Calu3 (cell line): ENCODE measurements at places on chromosomes 4 and X. TPM values are rescaled to one million over a fixed set of nuclear protein-coding genes. Genes with fewer than 3 reads are reported as not detected.

DNA sequence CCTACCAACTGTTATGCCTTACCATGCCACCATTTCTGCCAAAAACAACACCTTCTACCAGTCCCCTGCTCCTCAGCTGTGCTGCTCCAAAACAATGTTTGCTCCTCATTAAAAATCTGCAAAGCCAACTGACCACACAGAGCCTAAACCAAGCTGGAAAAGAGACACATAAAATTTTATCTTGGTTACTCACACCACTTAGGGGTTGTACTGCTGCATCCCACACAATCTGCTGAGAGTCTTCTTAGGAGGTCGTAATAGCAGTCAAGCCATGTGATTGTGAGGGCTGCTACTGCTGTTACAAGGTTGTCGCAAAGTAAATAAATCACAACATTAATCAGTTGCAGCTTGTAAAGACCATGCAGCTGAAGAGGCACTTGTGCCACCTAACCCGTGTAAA is 607.4 kb upstream of the FAM241A start:
- no peaks in the 10 kb centered on the region for H3K27me3 ChIP-seq
- no peak overlapping the region for H3K4me3 ChIP-seq
- H3K36me3 ChIP-seq, result no peaks in the 10 kb centered on the region
- H3K27ac ChIP-seq, result no peak overlapping the region

DNA sequence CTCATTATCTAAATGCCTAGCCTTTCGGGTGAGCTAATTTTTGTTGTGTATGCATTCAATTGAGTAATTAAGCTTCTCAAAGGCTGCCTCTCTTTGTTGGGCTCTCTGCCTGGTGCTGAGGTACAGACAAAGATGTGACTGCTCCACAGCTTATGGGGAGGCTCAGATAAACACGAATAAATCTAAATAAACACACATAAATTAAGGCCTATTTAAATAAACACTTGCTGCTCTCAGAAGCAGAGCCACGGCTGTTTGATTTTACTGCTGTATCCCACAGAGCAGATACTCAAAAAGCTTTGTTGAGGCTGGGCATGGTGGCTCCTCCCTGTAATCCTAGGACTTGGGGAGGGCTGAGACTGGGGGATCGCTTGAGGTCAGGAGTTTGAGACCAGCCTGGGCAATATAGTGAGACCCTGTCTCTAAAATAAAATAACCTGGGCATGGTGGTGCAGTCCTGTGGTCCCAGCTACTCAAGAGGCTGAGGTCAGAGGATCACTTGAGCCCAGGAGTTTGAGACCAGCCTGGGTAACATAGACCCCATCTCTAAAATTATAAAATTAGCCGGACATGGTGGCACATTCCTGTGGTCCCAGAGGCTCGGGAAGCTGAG is 8.4 kb upstream of the CD99 start:
- no peak overlapping the region for H3K27ac ChIP-seq
- no peak overlapping the region for H3K4me3 ChIP-seq

GRCh38 chr4:145815027-145815612 is 123.5 kb downstream of the ZNF827 start:
- DNase-seq, result no peak
- H3K27ac ChIP-seq, result no peak overlapping the region
- no peaks in the 10 kb centered on the region for H3K27me3 ChIP-seq

- H3K4me1 ChIP-seq, result no peaks in the 10 kb centered on the region
- no peaks in the 10 kb centered on the region for H3K36me3 ChIP-seq
- H3K4me3 ChIP-seq, result no peak overlapping the region
- no peak overlapping the region for H3K27ac ChIP-seq
- no peaks in the 10 kb centered on the region for H3K27me3 ChIP-seq
Observed at GRCh38 chr4:47650584-47651130, 165.6 kb downstream of the ATP10D start.

- H3K36me3 ChIP-seq, result peaks cover 4% of the 10 kb centered on the region
- H3K27ac ChIP-seq, result no peak overlapping the region
- H3K27me3 ChIP-seq, result no peaks in the 10 kb centered on the region
Observed at GRCh38 chr4:79205121-79205520, 120.7 kb downstream of the NAA11 start.

GRCh38 chrX:39260965-39261364 is 459.7 kb downstream of the MID1IP1 start:
- no peak overlapping the region for H3K4me3 ChIP-seq
- H3K27ac ChIP-seq, result no peak overlapping the region
- H3K36me3 ChIP-seq, result no peaks in the 10 kb centered on the region
- DNase-seq, result no peak
- no peaks in the 10 kb centered on the region for H3K4me1 ChIP-seq
- H3K27me3 ChIP-seq, result peaks cover 14% of the 10 kb centered on the region

DNA sequence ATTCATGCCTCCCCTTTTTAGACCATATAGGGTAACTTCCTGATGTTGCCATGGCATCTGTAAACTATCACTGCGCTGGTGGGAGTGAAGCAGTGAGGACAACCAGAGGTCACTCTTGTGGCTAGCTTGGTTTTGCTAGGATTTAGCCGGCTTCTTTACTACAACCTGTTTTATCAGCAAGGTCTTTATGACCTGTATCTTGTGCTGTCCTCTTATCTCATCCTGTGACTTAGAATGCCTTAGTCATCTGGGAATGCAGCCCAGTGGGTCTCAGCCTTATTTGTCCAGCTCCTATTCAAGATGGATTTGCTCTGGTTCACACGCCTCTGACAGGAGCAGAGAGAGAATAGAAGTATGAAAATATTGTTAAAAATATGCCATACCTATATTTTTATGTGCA is 355.7 kb downstream of the ADGRL3 start:
- peak; percentile 35 for DNase-seq
- H3K4me3 ChIP-seq, result no peak overlapping the region
- H3K36me3 ChIP-seq, result no peaks in the 10 kb centered on the region

GRCh38 chrX:39609941-39610340 is 487.8 kb downstream of the BCOR start:
- H3K4me3 ChIP-seq, result no peak overlapping the region
- H3K27me3 ChIP-seq, result peaks cover 46% of the 10 kb centered on the region
- H3K36me3 ChIP-seq, result peaks cover 8% of the 10 kb centered on the region
- no peak overlapping the region for H3K27ac ChIP-seq

DNA sequence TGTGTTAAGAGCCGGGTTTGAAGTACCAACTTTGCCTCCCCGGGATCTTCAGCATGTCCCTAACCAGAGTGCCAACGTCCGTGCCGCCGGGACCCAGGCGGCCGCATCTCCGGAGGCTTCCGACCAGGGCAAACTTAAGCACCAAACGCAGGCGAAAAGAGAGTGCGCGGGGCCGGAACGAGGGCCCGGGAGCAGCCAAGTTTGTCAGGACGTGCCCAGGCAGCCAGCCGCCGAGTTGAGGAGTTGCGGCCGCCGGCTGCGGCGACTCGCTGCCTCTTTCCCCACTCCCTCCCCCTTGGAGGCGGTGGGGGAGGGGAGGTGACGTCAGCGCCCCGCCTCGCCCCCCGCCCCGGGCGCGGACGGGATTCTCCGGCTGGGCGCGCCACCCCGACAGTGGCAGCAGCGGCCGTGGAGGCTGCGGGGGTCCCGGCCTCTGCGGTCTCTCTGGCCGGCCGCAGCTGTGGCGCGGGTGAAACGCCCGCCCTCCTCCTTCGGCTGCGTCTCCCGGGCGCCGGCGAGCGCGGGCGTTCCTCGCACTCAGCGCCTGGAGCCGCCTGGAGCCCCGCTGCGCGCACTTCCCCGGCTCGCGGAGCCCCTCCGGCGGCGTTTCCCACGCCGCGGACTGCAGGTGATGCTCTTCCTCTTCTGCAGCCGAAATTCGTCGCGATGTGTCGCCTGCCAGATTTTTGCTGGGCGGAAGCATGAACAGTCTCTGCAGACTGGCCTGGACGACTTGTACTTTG is 2.9 kb upstream of the FAT1 start:
- H3K36me3 ChIP-seq, result peaks cover 71% of the 10 kb centered on the region
- DNase-seq, result peak; percentile 85
- no peaks in the 10 kb centered on the region for H3K27me3 ChIP-seq
- peak overlapping the region; percentile 83 for H3K4me3 ChIP-seq

DNA sequence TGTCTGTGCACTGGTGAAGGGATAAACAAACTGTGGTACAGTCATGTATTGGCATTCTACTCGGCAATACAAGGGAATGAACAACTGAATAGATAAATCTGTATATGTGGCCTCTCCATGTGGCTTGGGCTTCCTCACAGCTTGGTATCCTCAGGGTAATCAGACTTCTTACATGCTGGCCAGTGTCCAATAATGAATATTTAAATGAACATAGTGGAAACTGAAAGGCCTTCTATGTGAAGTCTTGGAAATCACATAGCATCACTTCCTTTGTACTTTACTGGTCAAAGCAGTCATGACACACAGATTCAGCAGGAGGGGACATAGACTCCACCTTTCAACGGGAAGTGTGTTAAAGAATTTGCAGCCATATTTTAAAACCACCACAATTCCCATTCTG is 33.4 kb upstream of the GPR101 start:
- no peak overlapping the region for H3K4me3 ChIP-seq
- no peaks in the 10 kb centered on the region for H3K27me3 ChIP-seq
- no peaks in the 10 kb centered on the region for H3K4me1 ChIP-seq
- no peak for DNase-seq

- H3K36me3 ChIP-seq, result no peaks in the 10 kb centered on the region
- H3K4me3 ChIP-seq, result no peak overlapping the region
- H3K27ac ChIP-seq, result no peak overlapping the region
- H3K27me3 ChIP-seq, result peaks cover 55% of the 10 kb centered on the region
- no peaks in the 10 kb centered on the region for H3K4me1 ChIP-seq
Observed at GRCh38 chr4:2390784-2391421, 27.5 kb downstream of the ZFYVE28 start.

- no peaks in the 10 kb centered on the region for H3K36me3 ChIP-seq
- no peaks in the 10 kb centered on the region for H3K27me3 ChIP-seq
- DNase-seq, result no peak
- H3K4me1 ChIP-seq, result peaks cover 19% of the 10 kb centered on the region
- no peak overlapping the region for H3K4me3 ChIP-seq
- no peak overlapping the region for H3K27ac ChIP-seq
Observed at GRCh38 chr4:172982151-172982590, 186.4 kb upstream of the GALNT7 start.

DNA sequence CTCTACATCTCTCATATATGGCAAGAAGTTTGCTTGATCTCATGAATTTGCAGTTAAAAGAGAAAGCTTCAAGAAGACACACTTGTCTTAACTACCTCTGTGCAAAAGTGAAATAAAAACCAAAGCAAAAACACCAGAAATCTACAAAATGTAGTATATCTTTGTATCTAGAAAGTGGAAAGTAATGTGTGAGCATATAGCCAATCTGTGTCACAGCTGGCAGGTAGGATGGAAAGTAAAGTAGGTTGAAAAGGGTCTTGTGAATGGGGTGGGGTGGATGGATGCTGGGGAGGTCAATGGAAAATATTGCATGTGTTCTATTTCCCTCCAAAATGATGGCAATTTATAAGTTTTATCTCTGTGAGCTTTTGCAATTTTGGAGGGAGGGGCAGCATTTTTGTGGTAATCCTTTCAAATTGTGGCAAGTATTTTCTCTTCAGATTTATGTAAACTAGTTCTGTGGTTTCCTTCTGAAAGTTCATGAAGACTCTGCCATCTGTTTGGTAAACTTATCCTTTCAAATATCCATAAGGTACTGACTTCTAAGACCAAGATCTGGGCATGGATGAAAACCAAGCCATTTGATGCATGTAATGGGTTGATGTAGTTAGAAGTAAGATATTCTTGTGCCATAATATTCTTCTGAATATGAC is 215.9 kb upstream of the GIMD1 start:
- H3K36me3 ChIP-seq, result no peaks in the 10 kb centered on the region
- DNase-seq, result no peak
- H3K4me1 ChIP-seq, result peaks cover 22% of the 10 kb centered on the region
- H3K4me3 ChIP-seq, result no peak overlapping the region

DNA sequence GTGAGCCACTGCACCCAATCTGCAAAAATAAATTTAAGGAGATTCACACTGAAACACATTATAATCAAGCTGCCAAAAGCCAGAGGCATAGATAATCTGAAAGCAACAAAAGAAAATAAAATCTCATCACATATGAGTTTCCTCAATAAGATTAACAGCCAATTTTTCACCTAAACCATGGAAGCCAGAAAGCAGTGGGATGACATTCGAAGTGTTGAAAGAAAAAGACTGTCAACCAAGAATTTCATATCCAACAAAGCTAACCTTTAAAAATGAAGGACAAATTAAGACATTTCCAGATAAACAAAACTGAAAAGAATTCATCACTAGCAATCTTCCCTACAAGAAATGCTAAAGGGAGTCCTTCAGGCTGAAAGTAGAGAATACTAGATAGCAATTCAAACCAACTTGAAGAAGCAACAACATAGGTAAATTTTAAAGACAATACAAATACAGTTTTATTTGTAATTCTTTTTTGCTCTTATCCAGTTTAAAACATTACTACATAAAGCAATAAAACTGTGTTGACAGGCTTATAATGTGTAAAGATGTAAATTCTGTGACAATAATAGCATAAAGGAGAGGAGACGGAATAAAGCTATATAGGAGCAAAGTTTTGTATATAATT is 23.1 kb upstream of the KLHL8 start:
- no peak for DNase-seq
- no peak overlapping the region for H3K27ac ChIP-seq
- peaks cover 13% of the 10 kb centered on the region for H3K4me1 ChIP-seq
- H3K4me3 ChIP-seq, result no peak overlapping the region

DNA sequence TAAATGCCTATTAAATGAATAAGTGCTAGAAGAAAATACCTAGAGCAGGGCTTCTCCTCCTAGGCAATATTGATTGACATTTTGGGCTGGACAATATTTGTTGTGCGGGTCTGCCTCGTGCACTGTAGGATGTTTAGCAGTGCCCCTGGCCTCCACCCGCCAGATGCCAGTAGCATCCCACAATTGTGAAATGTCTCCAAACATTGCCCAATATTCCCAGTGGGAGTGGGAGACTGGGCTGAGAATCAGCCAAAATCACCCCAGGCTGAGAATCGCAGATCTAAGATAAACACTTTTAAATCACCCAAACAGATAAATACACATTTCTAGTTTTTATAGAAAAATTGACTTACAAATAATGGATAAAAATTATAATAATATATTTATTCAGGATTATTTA is 916.2 kb upstream of the LCORL start:
- no peaks in the 10 kb centered on the region for H3K36me3 ChIP-seq
- H3K27me3 ChIP-seq, result no peaks in the 10 kb centered on the region
- H3K27ac ChIP-seq, result no peak overlapping the region

DNA sequence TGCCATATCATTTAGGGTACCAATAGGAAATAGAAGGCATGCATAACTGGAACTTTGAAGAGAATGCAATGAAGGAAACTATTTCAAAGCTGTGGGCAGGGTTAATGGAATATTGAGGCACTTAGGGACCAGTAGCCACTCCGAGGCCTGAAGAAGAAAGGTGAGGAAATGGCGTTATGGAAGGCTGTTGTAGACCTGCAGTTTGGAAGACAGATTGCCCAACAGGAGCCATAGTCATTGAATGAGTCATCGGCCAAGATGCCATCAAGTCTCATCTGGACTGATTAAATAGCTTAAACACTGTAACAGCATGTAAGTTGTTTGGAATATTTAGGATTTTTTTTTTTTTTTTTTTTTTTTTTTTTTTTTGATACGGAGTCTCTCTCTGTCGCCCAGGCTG is 11.6 kb downstream of the CXCL13 start:
- H3K4me1 ChIP-seq, result peaks cover 19% of the 10 kb centered on the region
- no peaks in the 10 kb centered on the region for H3K36me3 ChIP-seq
- DNase-seq, result no peak
- H3K27me3 ChIP-seq, result no peaks in the 10 kb centered on the region
- no peak overlapping the region for H3K27ac ChIP-seq

The FAAH2 gene
- 9.1 and 10.3 TPM in 2 replicates for total RNA-seq

The SASH3 gene
- not detected in 2 replicates for total RNA-seq

The CAPN6 gene
- 0.09 and 0.27 TPM in 2 replicates for total RNA-seq

The DNAAF6 gene
- not detected in 2 replicates for total RNA-seq

The PNMA6A gene
- 0.31 and 0.44 TPM in 2 replicates for total RNA-seq

The ETDC gene
- total RNA-seq, result not detected in 2 replicates
